Stimulated activated naive CD4-positive, alpha-beta T cell treated with Interleukin-2 at 50 U/mL for 16 hours (primary cell): ENCODE measurements at places on chromosomes 2 and 18.

GRCh38 chr2:145190031-145190703 lies 670.2 kb upstream of the ZEB2 start:
- no peak for DNase-seq

DNA sequence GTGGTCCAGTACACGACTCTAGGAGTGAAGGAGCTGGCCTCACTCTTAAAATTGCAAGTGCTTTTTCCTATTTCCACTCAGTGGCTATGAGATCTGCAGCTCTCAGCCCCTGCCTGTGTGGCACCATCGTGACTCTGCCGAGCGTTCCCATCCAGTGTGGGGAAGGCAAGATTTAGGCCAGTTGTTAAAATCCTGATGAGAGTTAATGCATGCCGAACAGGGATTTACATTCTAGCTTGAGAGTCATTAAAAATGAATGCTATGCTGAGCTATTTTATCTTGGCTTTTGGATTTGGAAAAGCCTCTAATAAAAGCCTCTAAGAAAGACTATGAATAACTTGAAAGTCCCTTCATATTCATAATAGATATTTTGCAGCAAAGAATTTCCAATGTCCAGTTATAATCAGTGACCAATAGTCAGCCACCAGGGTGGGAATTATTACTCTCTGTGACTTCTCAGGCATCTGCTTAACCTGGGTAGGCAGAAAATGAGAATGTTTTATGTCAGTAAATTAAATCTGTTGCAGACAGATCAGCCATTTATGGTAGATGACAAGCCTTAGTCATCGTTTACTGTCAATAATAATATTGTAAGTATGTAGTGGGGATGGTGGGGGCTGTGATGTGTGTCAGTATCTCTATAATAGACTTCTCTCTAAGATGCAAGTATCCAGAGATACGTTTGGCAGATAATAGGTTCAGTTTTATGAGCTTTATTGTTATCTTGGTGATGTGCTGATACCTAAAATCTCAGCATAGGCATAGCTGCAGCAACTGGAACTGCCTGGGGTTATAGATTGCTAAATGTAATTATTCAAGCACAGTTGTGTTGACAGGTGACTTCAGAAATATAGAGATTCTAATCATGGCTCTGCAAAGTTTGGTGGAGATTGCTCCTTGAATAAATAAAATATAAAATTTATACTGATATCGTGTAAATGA lies 207.8 kb downstream of the SOCS6 start:
- no peak for DNase-seq

DNA sequence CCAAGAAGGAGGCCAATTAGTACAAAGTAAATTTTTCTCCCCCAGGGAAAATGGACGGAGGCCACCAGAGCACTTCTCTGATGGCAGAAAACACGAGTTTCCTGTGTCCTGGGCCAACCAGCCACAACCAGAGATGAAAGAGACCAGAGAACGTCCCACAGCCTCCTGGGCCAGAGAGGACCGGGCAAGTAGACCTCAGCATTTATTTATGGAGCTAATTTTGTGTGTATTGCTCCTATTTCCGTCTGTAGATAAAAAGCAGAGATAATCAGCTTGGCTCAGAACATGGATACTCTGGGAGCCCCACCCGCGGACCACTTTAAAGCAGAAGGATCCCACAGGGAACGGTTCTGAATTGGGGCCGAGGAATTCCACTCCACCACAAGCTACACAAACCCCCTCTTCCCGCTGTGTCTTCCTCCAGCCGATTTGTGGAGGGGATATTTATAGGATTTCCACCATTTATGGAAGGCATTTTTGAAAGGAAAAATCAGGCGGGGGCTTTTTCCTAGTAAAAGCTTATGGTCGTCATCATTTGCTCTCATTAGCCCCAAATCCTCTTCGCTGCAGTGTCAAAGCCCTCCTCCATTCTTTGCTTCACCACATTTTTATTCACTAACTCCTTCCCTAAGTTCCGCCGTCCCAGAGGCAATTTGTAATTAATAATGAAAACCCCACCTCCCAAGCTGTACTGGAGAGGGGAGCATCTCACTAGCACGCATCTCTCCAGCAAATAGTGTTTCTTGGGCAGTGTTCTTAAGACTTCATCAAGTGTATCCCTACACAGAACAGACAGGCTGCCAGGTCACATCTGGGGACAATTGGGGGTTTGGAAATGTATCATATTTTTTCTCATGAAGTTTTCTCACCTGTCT lies 43.7 kb upstream of the TWIST2 start:
- DNase-seq = no peak

DNA sequence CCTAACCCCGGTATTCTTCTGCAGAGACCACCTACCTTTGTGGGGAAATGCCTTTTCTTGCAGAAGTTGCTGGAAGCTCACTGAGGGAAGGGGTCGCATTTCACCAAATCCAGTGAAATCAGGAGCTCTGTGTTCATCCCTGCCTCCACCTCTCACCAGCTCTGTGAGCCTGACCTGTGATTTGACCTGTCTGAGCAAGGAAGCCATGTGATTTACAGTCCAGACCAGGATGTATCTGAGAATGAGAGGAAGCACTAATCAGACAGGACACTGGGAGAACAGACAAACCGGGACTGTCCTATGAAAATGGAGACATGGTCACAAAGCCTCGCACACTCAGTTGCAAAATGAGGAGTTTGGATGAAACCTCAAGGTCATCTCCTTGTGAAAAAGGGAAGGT lies 285.4 kb downstream of the BCL11A start:
- no peak for DNase-seq

DNA sequence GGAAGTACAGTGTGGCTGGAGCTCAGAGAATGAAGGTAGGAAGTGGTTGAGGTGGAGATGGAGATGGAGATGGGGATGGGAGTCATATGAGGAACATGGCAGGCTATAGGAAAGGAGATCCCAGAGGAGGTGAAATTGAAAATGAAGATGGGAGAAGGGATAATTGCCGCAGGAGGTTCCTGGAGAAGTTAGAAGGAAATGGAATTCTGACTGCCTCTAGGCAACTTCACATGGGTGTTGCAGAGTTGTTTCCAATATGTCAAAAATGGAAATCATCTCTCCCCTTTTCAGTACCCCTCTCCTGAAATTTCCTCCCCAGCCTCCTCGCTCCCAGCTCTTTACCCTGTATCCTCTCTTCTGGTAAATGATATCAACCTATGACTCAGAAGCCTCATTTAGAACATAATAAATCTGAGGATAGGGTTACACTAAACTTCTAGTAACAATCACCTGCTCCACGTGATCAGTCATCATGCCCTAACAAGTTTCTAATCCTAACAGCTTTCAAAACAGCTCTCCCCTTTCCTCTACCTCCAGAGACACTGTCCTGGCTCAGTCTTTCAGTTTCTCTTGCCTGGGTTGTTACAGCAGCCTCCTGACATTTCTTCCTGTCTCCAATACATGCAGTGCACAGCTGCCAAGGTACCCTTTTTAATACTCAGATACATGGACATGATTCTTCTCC lies 201.9 kb upstream of the RBMS1 start:
- DNase-seq = no peak
